ENCODE measurements at places on chromosomes 1 and 21.

DNA sequence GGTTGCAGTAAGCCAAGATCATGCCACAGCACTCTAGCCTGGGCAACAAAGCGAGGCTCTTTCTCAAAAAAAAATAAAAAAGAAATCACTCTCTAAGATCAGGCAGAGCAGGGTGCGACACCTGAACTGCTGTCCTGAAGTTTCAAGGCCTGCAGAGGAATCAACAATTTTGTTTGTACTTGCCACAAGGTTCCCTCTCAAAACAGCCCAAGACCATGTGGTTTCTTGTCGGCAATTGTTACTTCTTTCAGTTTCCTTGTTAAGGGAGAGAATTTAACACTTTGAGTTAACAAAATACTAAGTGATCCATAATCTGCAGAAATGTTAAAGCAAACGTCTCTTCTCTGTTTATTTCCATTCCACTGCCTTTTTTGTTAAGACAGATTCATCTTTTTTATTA lies 36.5 kb downstream of the MACO1 start:
- no peak for DNase-seq

GRCh38 chr1:101820071-101820470 lies 176.7 kb downstream of the OLFM3 start:
- DNase-seq = no peak

- DNase-seq = no peak
Observed at GRCh38 chr1:64184003-64184440, 19.4 kb upstream of the UBE2U start.

GRCh38 chr1:204680461-204680860 lies 5.1 kb downstream of the LRRN2 start:
- no peak for DNase-seq

- DNase-seq = no peak
Observed at GRCh38 chr21:42981862-42982261, 7.5 kb downstream of the PKNOX1 start.

GRCh38 chr1:9182784-9183257 lies 51.8 kb upstream of the H6PD start:
- peak; percentile 65 for DNase-seq

- DNase-seq = no peak
Observed at GRCh38 chr21:30146558-30147282, 19.9 kb downstream of the CLDN17 start.

GRCh38 chr1:9904596-9904995 lies 5.5 kb downstream of the CTNNBIP1 start:
- no peak for DNase-seq

- no peak for DNase-seq
Observed at GRCh38 chr1:24409535-24409934, 4.0 kb downstream of the STPG1 start.

DNA sequence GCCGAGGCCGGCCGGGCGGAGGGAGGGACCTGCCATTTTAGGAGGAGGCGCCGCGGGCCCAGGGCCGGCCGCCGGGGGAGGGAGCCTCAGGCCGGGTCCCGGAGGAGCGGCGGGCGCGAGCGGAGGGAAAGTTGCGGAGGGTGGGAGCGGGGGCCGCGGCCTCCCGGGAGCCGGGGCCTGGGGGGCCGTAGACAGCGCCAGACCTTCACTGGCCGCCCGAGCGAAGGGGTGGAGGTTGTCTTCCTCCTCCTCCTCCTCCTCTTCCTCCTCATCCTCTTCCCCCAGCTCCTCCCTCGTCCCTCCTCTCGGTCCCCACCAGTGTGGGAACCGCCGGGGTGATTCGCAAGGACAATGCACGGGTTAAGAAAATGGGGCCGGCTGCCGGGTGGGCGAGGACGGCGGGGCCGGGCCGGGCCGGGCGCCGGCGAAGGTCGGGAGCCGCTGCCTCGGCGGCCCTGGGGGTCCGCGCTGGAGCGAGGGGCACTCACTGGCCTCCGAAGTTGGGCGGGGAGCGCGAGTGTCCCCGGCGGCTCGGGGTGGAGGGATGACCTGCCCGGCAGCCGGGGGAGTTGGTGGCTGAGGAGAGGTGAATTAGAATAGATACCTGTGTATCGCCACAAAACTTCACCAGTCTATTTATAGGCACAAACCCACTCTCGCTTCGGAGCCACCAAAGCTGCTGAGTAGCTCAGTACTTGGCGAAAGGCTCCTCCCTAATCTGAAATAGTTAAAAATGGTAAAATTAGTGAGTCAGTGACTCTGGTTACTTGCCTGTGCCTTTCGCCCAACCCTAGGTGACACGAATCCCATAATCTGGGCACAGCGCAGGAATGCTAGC lies 1.3 kb downstream of the DYRK1A start:
- peak; percentile 74 for DNase-seq

GRCh38 chr1:31959521-31960340 lies 21.6 kb upstream of the PTP4A2 start:
- no peak for DNase-seq

DNA sequence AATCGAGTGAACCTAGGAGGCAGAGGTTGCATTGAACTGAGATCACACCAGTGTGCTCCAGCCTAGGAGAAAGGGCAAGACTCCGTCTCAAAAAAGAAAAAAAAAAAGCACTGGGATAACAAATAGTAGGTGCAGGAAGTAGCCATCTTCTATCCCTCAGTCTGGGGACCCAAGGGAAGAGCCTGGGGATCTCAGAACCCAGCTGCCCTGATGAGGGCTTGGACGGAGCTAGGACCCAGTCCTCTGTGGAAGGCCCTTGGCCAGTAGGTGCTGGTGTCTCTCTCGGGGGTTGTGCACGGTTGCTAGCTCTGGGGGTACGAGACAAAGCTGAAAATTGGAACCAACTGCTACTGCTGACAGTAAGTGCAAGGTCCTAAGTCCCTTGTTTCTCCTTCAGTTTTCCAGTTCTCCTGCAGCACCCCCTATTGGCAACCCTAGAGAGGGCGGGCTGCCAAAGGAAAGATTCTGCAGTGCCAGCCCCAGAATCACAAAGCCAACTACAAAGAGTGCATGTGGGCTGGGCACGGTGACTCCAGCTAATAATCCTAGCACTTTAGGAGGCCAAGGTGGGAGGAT lies 57.6 kb upstream of the KIF1B start:
- DNase-seq = peak; percentile 66

GRCh38 chr1:230851291-230851691 lies 17.0 kb downstream of the C1orf198 start:
- no peak for DNase-seq

DNA sequence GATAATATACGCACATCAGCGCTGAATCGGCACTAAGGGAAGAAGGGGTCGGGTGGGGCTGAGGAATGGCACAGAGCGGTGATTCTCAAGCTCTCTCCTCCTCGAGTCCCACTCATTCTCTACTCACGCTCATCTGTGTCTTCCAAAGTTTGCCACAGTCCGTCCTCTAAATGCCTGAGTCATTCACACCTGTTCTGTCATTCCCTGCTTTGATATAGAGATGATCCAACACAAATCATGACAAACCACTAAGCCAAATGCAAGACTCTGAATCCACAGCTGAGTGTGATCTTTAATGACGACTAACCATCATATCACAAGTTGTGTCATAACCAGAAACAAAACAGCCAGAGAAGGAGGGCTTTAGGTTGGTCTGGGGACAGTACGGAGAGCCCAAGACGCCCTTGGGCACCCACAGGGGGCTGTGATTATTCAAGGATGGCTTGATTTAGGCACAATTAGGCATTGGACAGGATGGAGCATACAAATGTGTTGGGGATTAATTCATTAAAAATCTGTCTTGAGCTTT lies 501.5 kb downstream of the KIF26B start:
- DNase-seq = no peak

DNA sequence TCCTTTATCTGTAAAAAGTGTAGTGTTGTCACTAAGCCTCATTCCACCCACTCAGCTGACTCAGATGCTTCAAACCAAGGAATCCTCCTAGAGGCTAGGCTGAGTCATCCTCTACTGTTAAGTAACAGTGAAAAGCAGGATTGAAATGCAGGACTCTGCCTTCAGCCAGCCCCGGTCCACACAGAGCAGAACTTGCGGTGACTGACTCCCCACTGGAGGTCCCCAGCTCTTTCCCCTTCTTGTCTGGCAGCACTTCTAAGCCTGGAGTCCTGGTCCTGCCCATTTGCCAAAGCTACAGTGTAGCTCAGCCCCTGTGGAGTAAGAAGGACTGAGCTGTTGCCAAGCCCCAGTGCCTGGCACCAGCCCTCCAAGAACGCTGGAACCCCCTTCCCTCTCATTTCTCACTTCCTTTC lies 1.7 kb downstream of the RAB7B start:
- peak; percentile 68 for DNase-seq

GRCh38 chr21:21860888-21861287 lies 862.7 kb downstream of the NCAM2 start:
- no peak for DNase-seq

- no peak for DNase-seq
Observed at GRCh38 chr1:168572633-168573032, 3.8 kb upstream of the XCL1 start.

DNA sequence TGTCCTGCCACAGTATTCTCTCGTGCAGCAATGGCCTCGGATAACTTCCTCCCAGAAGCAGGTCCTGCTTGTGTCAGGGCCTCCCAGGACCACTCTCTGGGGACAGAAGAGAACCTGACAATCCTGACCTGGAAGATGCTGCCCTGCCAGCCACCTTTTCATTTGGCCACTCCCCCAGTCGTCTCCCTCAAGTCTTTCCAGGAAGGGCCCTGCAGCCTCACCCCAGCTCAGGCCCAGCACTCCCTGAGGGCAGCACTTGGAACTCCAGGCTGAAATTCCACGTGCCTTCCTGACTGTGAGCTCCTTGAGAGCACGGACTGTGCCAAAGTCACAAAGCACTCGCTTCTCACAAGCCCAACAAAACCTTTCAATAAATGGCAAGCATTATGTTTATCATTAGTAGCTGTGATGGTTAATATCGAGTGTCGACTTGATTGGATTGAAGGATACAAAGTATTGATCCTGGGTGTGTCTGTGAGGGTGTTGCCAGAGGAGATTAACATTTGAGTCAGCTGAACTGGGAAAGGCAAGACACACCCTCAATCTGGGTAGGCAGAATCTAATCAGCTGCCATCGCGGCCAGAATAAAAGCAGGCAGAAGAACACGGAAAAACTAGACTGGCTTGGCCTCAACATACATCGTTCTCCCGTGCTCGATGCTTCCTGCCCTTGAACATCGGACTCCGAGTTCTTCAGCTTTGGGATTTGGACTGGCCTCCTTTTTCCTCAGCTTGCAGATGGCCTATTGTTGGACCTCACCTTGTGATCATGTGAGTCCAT lies 2.3 kb upstream of the CLEC20A start:
- peak; percentile 7 for DNase-seq

DNA sequence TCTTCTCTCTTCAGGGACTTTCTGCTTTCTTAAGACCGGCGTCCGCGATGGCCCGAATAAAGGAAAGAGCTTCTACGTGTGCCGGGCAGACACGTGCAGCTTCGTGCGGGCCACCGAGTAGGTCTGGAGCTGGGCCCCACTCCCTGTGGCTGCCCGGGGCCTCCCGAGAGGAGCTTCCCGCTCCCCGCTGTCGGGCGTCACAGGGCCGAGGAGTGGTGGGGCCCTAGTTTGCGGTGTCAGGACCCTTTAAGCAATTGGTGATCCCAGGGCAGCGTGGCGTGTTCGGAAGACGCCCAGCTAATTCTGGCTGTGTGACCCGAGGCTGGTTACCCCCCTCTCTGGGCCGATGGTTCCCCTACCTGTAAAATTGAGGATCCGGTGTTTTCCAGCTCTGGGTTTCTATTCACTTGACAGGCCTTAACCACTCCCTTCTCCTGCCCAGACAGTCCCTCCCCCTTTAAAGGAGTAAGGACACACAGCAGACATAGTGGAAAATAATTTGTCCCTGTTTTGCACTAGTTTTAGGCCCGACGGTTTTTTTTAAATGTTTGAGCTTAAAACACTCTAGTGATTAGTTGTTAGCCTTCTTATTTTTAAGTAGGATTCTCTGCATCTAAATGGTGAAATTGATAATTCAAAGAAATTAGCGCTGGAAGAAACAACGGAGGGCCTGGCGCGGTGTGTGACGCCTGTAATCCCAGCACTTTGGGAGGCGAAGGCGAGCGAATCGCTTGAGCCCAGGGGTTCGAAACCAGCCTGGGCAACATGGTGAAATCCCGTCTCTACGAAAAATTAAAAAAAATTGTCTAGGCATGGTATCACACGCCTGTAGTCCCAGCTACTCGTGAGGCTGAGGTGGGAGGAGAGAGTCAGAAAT lies 553 bp downstream of the TTF2 start:
- no peak for DNase-seq

GRCh38 chr1:8665833-8666232 lies 151.6 kb downstream of the RERE start:
- DNase-seq = no peak

- DNase-seq = no peak
Observed at GRCh38 chr1:5770981-5771765, 221.1 kb downstream of the NPHP4 start.

- DNase-seq = no peak
Observed at GRCh38 chr1:42946120-42946898, 12.4 kb downstream of the SLC2A1 start.

- no peak for DNase-seq
Observed at GRCh38 chr1:196690582-196690981, 38.7 kb downstream of the CFH start.

DNA sequence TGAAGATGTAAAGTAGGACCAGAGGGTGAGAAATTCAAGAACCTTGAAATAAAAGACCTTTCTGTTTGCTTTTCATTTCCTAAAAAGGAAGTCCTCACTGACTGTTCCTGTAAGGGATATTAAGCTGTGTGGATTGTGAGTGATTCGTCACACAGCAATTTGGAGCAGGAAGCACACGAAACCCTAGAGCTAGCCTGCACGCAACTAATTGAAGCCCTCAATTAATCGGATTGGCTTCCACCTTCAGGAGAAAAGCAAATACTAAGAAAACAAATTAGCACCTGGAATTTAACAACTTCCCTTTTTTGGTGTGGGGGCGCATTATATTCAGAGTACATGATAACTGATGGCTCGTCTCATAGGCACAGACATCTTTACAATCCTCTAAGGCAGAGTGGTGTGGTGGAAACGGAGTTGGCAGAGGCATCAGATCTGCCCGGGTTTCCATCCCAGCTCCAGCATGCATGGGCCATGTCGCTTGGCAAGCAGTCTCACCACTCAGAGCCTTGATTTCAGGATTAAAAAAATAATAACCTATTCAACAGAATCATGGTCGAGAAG lies 95.2 kb downstream of the KCNJ15 start:
- no peak for DNase-seq

GRCh38 chr1:160413716-160414115 lies 13.4 kb downstream of the VANGL2 start:
- DNase-seq = no peak

DNA sequence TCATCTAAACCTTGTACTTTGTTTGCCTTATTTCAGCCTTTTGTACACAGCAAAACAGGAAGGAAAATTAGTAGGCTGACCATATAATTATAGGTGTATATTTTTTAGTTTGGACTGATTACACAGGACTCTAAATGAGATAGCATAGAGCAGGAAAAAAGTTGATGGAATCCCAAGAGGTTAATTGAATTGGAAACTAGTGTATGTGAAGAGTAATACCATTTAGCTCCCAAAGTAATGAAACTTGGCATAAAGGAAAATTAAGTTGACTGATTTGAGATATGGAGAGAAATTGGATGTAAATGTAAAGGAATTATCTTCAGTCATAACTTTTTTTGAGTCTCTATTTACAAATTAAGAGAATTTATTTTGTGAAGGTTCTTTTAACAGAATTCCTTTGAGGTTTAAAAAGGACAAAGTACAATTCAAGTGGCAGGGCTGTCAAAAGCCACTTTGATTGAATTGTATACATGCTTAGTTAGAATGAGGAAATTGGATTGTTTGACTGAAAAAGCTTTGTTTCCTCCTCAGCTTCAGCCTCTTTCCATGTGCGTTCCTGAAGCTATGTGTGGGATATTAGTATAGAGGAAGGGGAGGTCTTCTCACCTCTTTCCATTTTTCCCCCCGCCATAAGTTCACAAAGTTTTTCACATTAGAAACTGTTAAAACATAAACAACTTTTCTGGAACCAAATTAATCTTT lies 26.4 kb downstream of the SNX27 start:
- no peak for DNase-seq

Data from activated CD8-positive, alpha-beta memory T cell treated with anti-CD3 and anti-CD28 coated beads for 24 hours (primary cell).